Stimulated activated CD4-positive, alpha-beta T cell treated with anti-CD3 and anti-CD28 coated beads, Interleukin-12 subunit alpha, Interleukin-12 subunit beta, amount 100 ng/mL, for 4 hours (primary cell): ENCODE measurements at places on chromosomes 11 and 22.
A peak's percentile ranks its signal among the peaks of the same experiment; 100 is the strongest.

GRCh38 chr11:1064167-1064566 is 10.5 kb upstream of the MUC2 start:
- no peak for DNase-seq

GRCh38 chr11:57458060-57458409 is 2.3 kb upstream of the RTN4RL2 start:
- peak; percentile 32 for DNase-seq

- no peak for DNase-seq
Observed at GRCh38 chr11:90453525-90453924, 230.7 kb upstream of the CHORDC1 start.

- no peak for DNase-seq
Observed at GRCh38 chr11:134527382-134528243, 115.6 kb upstream of the B3GAT1 start.

GRCh38 chr22:35477911-35478582 is 62.6 kb upstream of the RASD2 start:
- DNase-seq: no peak

- no peak for DNase-seq
Observed at GRCh38 chr22:24501301-24502005, 6.3 kb downstream of the UPB1 start.

DNA sequence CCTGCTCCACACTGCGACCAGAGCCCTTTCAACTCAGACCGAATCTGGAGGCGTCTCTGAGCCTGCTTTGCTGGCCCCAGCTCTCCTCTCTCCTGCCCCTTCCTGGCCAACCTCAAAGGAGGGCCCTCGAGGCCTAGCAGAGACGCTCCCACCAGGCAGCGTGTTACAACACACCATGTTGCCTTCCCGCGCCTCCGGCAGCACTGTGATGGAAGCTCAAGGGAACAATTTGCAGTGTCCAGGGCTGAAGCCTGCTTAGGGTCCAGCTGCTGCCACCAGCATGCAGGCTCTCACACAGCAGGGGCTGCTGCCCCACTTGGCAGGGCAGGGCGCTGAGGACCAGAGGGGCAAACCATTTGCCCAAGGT is 18.4 kb downstream of the LINC01488 start:
- no peak for DNase-seq

- DNase-seq: no peak
Observed at GRCh38 chr22:38700270-38700788, 414 bp downstream of the JOSD1 start.

- DNase-seq: no peak
Observed at GRCh38 chr11:65593518-65594414, 1.8 kb downstream of the KCNK7 start.

DNA sequence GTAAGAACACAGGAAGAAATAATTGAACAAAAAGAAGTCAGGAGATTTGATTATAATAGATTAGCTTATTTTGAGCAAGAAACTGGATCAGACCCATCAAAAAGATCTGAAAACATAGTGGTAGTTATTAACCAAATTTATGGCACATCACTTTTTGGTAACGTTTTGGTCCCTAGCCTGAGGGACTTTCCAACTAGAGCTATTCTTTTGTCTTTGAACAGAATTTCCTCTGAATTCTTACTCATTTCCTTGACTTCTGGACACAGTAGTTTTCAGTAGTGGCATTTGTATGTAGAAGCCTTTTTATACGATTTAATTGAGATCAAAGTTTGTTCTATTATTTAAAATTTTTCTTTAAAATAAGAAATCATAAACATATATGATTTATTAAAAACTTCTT is 96.5 kb upstream of the PDGFD start:
- no peak for DNase-seq

DNA sequence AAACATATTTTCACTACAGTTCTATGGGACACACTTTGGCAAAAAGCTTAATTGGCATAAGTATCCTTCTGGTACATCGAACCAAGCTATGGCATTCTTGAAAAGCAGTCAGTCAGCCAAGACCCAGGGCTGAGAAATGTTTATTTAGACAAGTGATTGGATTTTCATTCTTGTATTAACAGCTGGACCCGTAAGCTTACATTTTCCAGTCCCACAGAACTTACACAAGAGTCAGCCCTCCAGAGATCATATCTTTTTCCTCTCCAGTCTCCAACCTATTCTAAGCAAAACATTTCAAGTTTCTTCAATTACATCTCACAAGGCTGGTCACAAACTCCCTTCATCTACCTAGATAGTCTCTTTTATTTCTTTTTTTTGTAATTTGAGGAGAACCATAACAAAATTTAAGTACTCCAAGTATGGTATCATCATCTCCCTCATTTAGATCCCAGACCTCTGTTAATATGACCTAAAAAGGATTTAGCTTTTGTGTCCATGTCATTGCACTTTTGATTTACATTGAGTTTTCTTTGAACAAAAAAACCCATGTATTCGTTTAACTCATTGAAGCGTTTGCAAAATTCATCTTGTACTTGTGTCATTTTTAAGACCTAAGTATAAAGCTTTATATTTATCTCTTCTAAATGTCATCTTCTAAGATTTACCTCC is 67.9 kb upstream of the GRK3 start:
- DNase-seq: no peak

DNA sequence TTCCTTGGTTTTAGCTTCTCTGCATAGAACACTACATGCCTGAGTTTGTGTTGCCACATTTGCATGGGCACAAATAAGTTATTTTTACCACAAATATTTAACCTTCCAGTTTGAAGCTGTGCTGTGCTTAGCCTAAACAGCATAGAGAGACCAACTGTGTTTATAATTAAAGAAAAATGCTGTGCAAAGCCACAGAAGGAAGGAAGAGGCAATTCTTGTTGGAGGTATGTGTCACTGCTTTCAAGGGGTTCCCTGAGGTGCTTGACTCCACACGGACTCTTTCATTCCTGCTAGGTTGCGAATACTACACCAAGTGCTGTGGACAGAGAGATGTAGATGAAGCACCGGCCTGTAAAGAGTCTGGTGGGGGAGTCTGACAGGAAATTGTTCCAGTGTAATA is 47.6 kb upstream of the OLFML1 start:
- DNase-seq: no peak

DNA sequence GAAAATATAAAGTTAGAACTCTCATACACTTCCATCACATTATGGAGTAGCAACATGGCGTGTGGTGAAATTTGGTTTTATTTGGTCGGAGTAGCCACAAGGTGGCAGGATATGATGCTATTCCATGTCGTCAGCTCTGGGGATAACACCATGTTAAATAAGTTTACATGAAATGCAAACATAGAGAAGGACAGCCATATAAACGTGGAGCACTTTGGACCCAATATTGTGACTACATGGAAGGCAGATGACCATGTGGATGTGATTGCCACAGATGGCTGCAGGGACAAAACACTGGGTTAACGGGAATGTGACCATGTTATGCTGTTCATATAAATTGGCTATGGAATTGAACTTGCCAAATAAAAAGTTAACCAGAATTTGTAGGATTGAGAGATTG is 21.0 kb downstream of the OR5M11 start:
- DNase-seq: no peak

GRCh38 chr11:19959648-19960059 is 200.6 kb downstream of the DBX1 start:
- no peak for DNase-seq

DNA sequence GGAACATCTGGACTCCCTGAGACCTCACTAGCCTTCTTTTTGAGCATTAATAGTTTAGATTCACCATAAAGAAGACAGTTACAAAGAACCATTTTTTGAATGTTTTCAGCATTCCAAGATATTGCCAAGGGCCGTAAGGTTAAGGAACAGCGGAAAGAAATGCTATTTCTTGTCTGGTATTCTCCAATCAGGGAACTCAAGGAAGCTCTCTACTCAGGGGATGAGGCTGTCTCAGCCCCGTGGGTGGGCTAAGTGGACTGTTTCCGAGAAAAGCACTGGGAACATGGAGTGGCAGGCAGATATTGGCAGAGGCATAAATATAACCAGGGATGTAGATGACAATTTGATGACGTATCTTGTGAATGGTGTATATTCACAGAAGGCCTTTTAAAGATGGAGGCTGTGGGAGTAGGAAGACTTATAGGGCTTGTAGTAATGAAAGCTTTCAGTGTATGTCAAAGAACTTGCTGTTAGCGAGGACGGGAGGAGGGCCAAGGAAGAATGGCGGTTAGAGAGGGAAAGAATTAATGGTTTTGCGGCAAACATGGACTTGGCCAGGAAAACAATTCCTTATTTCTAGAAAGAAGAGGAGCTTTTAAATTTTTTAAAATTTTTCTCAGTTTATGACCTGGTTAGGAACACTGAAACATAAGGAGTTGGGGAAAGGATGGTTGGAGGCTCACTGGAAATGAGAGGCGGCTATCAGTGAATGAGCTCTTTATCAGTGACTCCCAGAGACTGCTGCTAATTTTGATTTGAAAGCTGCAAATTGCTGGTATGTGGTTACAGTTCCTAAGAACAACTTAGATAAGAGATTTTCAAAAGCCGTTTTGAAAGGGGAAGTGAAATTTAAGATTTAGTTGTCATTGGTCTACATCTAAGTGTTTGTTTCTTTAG is 64.6 kb downstream of the ST3GAL4 start:
- DNase-seq: no peak

- DNase-seq: no peak
Observed at GRCh38 chr11:75593286-75593915, 31.3 kb downstream of the SERPINH1 start.

DNA sequence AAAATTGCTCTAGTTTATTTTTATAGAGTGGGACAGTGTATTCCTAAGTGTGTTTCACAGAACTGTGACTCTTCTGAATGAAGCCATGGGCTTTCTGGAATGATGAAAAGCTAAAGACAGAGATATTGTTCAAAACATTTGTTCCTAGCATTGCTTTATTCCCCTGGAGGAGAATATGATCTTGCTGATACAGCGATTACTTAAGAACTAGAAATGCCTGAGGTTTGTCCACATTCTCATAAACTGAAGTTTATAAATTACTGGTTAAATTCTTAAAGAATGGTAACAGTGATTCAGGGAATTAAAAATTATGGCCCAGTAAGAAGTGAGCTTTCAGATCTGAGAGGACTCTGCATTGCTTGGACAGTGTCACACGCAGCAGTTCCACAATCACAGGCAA is 690.3 kb downstream of the FAM181B start:
- no peak for DNase-seq

DNA sequence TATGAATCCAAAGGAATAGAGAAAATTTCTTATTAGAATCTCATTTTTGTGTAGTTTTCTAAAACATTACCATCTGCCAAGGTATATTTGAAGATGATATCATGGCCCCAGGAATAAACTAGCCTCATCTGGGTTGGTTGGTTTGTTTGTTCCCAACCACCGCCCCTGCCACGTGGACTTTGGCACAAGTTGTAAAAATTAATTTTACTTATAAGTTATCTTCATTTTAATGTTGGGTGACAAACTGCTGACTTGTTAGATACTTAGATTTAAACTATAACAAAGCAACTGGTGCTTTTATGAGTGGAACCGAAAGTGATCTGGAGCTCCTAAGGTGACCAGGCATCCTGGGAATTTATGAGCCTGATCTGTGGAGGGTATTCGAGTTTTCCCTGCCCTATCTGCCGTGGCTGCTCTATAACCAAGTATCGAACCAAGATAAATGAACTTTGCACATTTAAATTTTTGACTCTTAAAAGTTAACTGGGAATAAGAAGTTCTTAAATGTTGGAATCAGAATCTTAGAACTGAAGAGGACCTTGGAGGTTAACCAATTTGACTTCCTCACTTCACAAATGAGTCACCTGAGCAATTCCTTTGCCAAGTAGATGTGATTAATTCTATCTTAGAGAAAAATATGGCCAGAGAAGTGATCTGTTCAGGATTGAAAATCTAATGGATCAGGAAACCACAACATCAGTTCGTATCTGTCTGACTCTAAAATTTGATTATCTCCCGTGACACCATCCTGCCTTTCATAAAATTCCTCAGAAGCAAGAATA is 129.1 kb upstream of the ARHGAP42 start:
- DNase-seq: no peak

DNA sequence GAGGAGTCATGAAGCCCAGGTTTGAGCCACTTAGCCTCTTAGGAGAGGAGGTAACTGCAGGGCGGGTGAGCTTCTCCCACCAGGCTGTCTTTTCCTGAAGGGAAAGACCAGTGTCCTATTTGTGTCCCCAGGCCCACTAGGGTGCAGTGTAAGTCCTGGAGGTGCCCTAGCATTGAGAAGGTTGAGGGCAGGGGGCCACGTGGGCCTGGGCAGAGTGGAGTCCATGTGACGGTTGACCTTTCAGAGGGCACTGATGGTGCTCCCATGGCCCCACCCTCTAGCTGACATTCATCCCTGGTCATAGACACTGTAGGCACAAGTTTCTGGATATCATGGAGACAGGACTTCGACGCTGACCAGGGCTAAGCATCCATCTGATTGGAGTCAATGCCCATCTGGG is 44.1 kb upstream of the TP53I11 start:
- no peak for DNase-seq
